ENCODE measurements at places on chromosomes 7 and 10.

DNA sequence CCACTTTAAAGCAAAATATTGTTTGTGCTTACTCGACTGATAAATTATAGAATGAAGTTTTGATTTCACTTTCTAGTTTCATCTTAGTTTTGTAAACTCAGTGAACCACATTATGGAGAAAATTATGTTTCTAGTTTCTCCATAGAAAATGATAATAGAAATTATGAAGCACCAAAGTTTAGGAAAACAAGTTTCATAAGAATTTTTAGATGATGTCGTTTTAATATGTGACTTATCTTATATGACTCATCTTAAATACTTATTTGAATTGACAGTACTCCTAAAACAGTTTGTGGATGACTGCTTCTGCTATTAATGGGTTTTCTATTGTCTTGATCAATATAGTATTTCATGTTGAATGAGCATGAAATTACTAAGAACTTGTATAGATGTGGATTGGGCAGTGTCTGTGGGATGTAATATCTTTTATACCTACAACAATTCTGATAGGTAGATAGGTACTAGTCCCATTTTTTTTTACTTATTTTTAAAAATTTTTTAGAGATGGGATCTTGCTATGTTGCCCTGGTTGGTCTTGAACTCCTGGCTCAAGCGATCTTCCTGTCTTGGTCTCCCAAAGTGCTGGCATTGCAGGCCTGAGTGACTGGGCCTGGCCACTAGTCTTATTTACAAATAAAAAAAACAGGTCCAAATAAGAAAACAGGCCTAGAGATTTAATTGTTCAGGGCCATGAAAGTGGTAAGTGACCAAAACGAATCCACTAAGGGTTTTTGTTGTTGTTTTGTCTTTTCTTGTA, 3.7 kb downstream of the HBP1 start:
- no peak for ATAC-seq

- no peak for ATAC-seq
Measured at GRCh38 chr7:157016352-157017041, 6.0 kb upstream of the MNX1 start.

DNA sequence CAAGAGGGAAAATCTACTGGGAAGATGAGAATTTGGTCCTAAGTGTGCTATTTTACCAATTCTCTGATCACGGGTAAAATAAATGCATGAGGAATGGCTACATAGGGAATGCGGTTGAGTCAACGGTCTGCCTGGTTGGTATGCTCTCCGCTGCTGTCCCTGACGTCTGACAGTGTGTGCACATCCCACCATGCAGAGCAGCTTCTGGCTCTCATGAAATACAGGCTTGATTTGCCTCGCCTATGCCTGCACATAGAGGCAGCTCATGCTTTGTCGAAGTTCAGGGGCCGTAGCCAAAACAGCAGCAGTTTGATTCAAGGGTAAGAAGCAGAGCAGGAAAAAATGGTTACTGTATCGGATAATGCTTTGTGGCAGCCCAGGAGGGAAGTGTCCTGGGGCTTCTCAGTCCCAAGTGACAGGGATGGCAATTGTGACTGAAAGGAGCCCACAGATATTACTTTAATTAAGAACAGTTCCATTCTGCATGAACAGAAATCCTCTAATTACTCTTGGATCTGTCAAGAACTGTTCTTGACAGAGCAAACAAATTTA, 268.4 kb upstream of the SLC26A5 start:
- no peak for ATAC-seq

DNA sequence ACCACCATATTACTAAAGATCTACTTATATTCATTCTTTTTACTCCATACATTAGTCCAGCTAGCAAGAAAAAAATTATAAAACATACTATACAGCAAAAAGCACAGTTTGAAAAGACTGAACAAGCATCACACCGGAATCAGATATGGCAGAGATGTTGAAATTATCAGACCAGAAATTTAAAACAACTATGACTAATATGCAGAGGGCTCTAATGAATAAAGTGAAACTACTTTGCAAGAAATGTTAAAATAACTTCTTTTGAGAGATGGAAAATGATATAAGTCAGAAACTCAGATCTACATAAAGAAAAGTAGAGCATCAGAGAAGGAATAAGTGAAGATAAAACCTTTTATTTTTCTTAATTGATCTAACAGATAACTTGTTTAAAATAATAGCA, 50.9 kb downstream of the SGCE start:
- ATAC-seq, result no peak

DNA sequence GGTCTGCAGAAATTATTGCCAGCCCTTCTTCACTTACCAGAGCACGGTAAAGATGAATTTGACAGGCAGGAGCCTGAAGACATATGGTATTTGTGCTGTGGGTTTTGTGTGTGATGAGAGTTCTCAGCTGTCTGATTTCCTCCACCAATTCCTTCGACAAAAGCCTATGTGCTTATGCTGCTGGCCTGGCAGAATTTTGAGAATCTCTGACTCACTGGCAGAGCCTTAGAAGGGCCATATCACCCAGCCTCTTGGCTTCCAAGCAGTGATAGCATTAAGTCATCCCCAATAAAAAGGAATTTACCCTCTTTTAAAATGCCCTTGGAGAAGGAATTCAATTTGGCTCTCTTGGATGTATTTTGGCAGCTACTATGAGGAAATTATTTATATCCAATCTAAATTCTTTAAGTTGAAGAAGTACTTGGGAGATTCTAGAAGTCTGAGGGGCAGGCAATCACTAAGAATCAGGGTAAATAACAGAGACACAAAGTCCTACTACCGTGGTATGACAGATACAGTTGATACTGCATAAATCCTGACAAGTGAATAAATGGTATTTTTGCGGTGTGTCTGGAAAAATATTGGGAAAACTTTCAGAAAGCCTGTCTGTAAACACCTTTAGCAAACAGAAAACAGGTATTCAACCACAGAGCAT, 68.6 kb upstream of the EFCAB10 start:
- ATAC-seq, result no peak

GRCh38 chr10:60277656-60278055, 112.0 kb downstream of the ANK3 start:
- ATAC-seq, result no peak

GRCh38 chr10:101282947-101283346, 53.7 kb upstream of the LBX1 start:
- no peak for ATAC-seq

DNA sequence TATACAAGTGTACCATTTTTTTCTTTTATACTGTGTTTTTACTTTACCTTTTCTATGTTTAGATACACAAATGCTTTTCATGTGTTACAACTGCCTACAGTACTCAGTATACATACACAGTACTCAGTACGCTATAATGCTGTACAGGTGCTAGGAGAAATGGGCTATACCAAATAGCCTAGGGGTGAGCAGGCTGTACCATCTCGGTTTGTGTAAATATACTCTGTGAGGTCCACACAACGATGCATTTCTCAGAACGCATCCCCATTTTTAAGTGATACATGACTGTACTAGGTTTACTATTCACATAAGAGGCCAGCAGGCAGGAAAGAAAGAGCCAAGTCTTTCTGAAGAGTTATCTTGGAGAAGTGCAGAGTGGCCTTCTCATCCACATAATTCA, 426.4 kb upstream of the MTPN start:
- no peak for ATAC-seq

DNA sequence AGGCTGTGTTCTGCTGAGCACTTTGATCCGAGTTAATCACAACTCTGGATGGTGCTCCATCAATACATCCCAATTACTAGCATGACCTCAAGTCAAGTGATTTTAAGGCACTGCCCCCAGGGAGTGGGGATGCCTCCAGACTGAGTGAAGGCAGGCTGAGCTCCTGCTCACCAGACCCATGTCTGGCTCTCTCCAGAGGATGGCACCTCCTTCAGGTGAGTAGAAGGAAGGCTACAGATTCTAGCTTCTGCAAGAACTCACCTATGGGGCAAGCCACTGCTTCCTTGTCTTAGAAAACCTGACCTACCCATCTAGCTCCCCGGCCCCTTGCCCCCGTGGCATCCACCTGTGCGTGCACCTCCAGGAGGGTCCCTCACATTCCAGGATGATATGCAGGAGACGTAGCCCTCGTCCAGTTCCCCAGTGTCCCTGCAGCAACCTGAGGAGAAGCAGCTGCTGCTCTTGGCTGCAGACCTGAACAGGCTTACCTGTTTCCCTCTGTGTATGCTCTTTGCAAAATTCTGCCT, 390.3 kb downstream of the GRID1 start:
- no peak for ATAC-seq

GRCh38 chr7:24401628-24402593, 117.9 kb downstream of the NPY start:
- ATAC-seq, result no peak

DNA sequence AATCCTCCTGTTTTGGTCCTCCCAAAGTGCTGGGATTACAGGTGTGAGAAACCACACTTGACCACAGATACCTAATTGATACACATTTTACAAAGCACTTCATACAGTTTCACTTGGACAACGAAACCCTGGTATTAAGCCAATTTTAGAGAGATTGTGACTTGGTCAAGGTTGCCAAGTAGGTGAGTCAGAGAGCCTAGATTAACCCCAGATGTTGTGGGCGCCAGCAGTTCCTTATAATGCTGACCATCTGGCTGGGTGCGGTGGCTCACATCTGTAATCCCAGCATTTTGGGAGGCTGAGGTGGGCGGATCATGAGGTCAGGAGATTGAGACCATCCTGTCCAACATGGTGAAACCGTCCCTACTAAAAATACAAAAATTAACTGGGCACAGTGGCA, 4.9 kb upstream of the PHKG1 start:
- peak; percentile 29 for ATAC-seq

DNA sequence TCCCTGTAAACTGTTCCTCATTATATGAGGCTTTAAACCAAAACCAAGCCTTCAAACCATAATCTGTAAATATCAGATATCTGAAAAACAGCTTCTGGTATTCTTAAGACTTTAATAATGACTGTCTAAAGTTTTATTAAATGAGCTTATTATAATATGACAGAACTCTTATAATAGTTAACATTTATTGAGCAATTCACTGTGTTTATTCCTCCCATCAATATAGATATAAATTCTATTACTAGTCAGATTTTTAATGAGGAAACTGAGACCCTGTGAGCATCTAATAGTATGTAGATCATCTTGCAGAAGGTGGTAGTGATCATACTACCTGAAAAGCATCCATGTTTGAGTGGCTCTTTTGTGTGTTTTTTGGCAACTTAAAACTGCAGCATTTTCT, 45.1 kb downstream of the KIF11 start:
- ATAC-seq, result no peak

DNA sequence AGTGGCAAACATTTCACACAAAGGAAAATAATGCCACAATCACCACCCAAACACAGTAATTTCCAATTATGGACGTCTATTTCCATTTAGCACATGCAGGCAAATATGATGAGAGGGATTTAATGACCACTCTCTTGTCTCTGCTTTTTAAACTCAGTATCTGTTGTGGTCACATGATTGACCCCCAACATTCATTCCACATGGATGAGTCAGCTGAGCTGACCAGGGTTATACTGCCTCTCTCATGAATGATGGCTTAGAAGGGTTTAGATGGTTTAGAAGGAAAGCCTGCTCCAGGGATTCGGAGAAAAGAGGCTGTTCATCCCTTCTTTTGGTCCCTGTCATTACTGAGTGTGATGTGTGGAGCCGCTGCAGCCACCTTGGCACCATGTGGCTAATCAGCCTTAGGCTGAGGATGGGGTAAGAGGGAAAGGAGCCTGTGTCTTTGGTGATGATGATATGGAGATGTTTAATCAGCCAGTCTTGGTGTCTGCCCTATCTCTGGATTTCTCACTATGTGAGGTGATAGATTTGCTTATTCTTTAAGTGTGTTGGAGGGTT, 38.2 kb upstream of the JAKMIP3 start:
- ATAC-seq, result no peak

- ATAC-seq, result peak; percentile 28
Measured at GRCh38 chr10:22723343-22723779, 9.0 kb upstream of the PIP4K2A start.

DNA sequence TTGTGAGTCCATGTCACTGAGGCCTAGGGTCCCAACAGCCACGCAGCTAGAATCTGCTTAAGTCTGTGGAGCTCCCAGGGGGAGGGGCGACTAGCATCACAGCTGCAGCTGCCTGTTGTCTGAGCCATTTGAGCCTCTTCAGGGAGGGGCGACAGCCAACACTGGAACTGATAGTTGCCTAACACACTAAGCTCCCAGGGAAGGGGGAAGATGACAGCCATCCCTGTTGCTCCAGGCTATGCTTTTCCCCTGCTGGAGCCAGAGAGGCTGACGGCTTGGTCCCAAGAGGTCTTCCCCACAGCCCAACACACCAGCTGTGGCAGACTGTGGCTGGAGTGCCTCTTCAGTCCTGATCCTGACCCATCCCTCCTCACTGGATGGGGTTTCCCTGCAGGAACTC, 817.5 kb downstream of the NXPH1 start:
- ATAC-seq, result no peak

DNA sequence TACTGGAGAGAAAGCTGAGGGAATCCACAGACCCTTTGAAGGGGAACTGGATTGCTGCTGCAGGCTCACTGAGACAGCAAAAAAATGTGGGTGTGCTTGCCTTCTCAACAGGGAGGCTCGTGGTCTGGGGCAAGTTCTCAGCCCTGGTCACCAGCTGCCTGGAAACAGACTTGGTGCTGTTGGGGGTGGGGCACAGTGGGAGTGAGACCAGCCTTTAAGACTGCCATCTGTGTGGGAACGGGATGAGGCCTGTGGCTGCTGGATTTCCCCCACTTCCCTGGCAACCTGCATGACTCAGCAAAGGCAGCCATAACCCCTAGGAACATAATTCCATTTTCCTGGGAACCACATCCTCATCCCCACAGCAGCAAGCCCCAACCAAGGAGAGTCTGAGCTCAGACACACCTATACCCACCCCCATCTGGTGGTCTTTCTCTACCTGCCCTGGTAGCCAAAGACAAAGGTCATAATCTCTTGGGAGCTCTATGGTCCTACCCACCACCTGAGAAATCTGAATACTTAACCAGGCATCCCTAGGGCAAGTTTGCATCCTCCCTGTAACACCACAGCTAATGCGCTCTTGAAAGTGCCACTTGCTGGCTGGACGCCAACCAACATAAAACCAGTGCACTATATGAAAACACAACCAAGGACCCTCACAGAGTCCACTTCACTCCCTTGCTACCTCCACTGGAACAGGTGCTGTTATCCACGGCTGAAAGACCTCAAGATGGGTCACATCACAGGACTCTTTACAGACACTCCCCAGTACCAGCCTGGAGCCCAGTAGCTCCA, 45.0 kb upstream of the TFEC start:
- no peak for ATAC-seq

GRCh38 chr7:94183891-94184290, 179.7 kb upstream of the BET1 start:
- no peak for ATAC-seq

GRCh38 chr10:112265745-112266144, 17.5 kb upstream of the TECTB start:
- no peak for ATAC-seq

DNA sequence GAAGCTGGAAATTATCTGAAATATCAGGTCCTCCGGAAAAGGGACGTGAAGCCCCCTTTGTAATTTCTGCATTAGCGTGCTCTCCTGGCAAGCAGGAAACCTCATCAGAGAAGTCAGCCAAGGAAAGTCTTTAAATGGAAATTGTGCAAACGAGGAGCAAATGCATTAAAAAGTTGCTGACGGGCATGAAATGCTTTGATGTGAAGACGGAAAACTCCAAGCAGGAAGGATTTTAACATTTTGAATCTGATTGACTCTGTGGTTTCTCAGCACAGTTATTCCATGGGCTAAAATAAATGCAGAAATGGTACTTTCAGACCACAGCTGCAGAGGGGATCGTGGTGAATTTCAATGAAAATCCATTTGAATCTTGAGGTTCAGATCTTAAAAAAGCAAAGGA, 167.8 kb downstream of the AHR start:
- ATAC-seq, result no peak

All from esophagus mucosa (tissue), 1 donor.